ENCODE measurements at places on chromosomes 1 and 21.

GRCh38 chr1:23865543-23865930, 2.6 kb downstream of the FUCA1 start:
- DNase-seq, result no peak

- DNase-seq, result peak; percentile 7
Measured at GRCh38 chr21:23936224-23936623, 1671.1 kb downstream of the MRPL39 start.

DNA sequence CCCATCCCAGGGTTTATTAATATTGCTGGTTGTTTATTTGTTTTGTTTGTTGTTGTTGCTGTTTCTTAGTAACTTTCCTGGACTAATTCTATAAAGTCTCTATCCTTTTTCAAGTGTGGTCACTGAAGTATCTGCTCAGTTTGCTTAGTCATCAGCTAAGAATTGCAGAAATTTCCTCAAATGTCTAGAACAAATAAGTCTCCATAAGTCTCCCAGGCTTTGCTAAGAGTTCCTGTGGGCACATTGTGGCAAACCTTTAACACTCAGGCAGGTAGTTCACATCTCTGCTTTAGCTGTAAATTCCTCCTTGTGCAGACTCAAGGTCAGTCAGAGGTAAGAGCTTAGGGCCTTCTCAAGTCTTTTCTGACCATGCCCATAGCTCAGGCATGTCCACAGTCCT, 38.9 kb upstream of the C1orf185 start:
- no peak for DNase-seq

- no peak for DNase-seq
Measured at GRCh38 chr1:199550199-199551065, 477.1 kb upstream of the NR5A2 start.

DNA sequence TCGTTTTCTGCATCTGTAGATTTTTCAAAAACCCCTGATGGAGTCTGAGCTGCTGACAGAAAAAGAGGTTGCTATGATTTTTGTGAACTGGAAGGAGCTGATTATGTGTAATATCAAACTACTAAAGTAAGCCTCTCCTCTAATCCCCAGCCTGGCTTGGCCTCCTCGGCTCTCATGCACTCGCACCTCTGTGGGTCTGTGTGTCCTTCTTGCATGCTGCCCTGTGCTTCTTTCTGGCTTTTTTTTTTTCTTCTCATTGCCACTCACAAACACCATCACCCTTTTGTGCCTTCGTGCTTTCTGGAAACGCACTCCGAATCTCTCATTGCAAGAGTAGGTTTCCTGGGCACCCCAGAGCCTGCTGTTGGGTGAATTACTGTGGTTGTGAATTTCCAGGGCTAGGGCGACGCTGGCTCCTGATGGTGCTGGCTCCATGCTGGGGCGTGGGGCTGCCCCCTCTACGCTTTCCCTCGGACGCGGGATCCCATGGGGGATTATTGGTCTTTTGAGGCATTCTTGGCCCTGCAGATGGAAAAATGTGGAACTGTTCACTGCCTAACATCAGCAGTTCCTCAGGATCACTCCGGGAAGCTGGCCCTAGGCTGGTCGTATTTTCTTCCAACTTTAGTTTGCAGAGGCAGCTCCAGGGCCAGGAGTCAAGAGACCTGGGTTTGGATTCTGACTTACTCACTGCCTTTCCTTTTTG, 56.8 kb downstream of the ATP5PO start:
- DNase-seq, result no peak

GRCh38 chr1:178768423-178768822, 43.4 kb downstream of the RALGPS2 start:
- DNase-seq, result no peak

DNA sequence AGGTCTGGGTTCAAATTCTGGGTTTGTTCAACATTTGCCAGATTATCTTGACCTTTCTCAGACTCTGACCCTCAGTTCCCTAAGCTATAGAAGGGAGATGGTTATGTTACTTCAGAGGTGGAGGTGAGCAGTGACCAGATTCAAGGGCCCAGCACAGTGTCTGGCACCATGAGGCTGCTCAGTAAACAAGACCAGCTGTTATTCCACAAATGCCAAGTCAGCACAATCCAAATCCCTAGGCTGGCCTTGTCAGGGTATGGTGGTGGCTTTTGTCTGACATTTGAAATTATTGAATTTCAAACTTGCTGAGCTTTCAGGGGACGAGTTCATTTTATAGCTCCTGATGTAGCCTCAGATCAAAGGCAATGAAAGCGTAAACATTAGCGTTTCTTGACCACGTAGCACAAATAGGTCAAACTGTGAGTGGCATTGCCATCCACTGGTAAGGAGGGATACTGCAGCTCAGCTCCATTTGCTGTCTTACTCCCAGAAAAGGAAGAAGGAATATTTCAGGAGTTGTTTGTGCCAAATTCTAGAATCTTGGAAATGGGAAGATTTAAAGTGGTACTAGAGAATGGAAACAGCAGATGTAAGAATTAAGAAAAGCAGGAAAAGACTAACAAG, 94.3 kb upstream of the EDN2 start:
- no peak for DNase-seq

GRCh38 chr1:114033216-114033706, 54.0 kb downstream of the OLFML3 start:
- peak; percentile 5 for DNase-seq

DNA sequence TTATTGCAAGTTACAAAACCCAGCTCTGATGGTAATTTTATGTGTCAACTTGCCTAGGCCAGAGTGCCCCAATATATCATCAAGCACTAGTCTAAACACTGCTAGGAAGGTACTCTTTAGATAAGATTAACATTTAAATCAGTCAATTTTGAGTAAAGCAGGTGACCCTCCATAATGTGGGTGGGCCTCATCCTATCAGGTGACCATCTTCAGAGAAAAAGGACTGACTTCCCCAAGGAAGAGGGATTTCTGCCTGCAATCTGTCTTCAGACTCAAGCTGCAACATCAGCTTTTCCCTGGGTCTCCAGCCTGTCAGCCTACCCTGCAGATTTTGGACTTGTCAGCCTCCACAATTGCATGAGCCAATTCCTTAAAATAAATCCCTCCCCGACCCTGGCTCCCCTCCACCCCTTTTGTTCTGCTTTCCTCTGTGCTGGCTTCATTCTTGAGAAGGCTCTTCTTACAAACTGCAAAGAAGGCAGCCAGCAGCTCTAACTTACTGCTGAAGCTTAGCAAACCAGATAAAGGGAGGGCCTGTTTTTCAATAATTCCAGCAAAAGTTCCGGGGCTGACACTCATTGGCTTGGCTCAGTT, 56.4 kb upstream of the RUNX3 start:
- DNase-seq, result no peak

GRCh38 chr1:32518976-32519375, 20.3 kb upstream of the ZBTB8A start:
- DNase-seq, result no peak

- no peak for DNase-seq
Measured at GRCh38 chr1:111660204-111661150, 40.9 kb downstream of the RAP1A start.

- DNase-seq, result no peak
Measured at GRCh38 chr21:23160914-23161313, 2162.7 kb downstream of the NCAM2 start.

- no peak for DNase-seq
Measured at GRCh38 chr1:3697810-3698209, 45.5 kb downstream of the TP73 start.

GRCh38 chr1:180951836-180952656, 39.3 kb downstream of the KIAA1614 start:
- DNase-seq, result no peak

DNA sequence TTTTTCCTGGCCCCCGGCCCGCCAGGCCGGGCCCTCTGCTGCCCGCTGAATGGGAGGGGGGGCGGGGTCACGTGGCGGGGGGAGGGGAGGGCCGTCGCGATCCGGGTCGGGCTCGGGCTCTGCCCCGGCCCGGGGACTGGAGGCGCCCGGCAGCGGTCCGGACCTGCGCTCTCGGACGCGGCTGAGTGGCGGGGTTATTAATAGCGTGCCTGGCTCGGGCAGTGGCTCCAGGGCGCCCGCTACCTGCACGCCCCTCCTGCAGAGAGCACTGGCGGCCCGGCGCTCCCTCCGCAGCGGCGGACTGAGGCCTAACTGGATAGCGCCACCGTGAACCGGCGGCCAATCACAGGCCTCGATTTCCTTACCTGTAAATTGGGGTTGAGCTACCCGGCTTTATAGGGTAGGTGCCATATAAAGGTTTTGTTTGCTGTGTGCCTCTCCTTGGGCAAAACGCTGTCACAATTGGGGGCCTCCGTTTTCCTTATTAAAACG, 28.1 kb downstream of the AHDC1 start:
- no peak for DNase-seq

DNA sequence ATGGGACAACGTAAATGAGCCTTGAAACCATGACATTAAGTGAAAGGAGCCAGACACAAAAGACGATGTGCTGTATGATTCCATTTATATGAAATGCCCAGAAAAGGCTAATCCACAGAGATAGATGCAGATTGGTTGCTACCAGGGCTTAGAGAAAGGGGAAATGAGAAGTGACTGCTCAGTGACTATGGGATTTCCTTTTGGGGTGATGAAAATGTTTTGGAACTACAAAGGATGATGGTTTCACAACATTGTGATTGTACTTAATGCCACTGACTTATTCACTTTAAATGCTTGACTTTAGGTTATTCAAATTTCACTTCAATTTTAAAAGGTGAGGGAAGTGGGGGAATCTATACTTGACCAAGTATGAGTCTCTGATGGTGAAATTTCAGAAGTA, 414.3 kb downstream of the SETD4 start:
- no peak for DNase-seq

GRCh38 chr1:37657620-37658412, 23.1 kb upstream of the RSPO1 start:
- no peak for DNase-seq

- DNase-seq, result peak; percentile 49
Measured at GRCh38 chr1:5991381-5992025, 722 bp downstream of the NPHP4 start.

DNA sequence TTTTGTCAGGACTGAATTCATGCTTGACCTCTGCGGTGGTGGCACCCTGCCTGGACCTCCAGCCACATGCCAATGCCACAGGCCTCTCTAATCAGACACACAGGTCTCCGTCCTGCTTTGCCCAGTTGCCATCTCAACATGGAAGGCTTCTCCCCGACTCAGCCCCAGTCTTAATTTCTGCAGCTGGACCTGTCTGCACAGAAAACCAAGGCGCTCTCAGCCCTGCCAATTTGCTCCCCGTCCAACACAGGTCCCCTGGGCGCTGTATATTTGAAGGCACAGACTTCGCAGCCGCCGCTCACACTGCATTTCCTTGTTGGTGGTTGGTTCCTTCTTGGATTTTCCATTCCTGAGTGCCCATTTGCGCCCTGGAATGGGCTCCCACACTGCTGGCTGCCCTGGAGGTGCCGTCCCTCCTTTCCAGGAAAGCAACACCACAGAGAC, 28.0 kb upstream of the PLEKHG5 start:
- DNase-seq, result no peak

DNA sequence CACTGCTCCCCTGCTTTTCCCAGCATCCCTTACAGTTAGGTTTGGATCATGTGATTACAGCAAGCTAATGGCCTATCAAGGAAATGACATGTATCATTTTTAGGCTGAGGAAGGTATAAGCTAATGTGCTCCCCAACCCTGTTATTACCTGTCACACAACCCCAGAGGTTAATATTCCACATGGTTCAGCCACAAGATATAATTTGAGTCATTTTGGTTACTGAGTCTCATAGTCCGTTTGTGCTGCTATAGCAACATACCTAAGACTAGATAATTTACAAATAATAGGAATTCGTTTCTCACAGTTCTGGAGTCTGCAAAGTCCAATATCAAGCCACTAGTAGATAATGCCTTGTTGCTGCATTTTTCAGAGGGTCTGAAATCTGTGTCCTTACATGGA, 29.1 kb upstream of the SLC16A1 start:
- no peak for DNase-seq

- no peak for DNase-seq
Measured at GRCh38 chr21:25493722-25494121, 113.6 kb downstream of the MRPL39 start.

- DNase-seq, result no peak
Measured at GRCh38 chr1:228368801-228369607, 37.6 kb downstream of the TRIM11 start.

GRCh38 chr21:34670220-34670961, 1.6 kb downstream of the CLIC6 start:
- peak; percentile 28 for DNase-seq

- DNase-seq, result no peak
Measured at GRCh38 chr1:92217721-92218120, at the start of gene C1orf146. TSS of gene C1orf146 (plus strand) at chr1:92217915. CDS start at chr1:92231421, 13,506 bp downstream.

DNA sequence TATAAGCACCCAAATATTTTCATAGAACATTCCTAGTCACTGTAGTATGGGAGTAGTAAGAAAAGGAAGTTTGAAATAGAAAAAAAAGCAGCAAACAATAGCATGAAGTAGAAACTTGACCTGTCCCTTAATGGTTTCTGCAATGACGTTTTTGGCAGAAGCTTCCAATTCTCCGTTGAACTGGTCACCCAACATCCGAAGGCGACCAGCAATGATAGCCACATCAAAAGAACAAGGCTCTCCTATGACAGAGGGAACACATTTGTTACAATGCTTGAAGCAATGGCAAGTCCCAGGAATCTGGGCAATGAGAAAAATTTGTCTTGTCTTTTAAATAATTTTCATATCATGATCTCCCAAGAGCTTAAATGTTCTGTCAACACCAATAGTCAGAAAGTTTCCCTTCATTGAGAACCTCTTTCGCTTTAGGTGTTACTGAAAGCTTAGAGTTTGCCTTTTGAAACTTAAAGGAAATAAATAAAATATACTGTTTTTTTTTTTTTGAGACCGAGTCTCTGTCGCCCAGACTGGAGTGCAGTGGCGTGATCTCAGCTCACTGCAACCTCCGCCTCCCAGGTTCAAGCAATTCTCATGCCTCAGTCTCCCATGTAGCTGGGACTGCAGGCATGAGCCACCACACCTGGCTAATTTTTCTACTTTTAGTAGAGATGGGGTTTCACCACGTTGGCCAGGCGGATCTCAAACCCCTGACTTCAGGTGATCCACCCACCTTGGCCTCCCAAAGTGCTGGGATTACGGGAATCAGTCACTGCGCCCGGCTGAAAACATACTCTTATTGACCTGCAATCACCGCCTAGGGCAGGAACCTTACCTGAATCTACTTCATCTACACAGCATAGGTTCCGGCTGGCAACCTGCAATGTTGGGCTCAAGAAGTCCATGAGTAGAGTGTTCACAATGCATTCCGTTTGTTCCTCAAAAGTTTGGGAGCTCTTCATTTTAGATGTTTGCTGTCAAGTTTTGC, 672 bp downstream of the BCL2L15 start:
- no peak for DNase-seq

GRCh38 chr1:209250861-209251636, 332.5 kb upstream of the CAMK1G start:
- DNase-seq, result no peak

DNA sequence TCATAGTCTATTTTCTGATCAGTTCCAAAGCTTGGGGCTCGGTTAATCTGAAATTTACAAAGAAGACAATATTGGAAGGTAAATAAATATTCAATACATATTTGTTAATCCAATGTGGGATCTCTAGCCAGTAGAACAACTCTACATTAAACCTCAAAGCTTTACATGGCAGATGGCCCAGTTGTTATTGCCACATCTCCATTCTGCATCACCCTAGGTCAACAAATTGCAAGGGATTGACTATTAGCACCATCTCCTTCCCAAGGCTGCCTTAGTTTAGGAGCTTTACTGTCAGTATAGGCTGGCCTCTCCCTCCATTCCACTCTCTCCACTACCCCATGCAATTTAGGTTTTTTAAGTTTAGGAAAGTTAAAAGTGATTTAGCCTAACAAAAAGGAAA, 69.7 kb downstream of the TTLL7 start:
- DNase-seq, result no peak

GRCh38 chr1:14598498-14599182, at the start of gene KAZN:
TSS of gene KAZN (plus strand) at chr1:14598685.
- DNase-seq, result no peak

- DNase-seq, result no peak
Measured at GRCh38 chr1:3522112-3522511, 67.6 kb downstream of the ARHGEF16 start.
